ENCODE measurements at places on chromosomes 5 and 9.
A peak's percentile ranks its signal among the peaks of the same experiment; 100 is the strongest.

- peak; percentile 25 for DNase-seq
Observed at GRCh38 chr5:157219491-157220271, 39.0 kb downstream of the ITK start.

- DNase-seq = no peak
Observed at GRCh38 chr9:69965416-69966145, 78.1 kb upstream of the MAMDC2 start.

DNA sequence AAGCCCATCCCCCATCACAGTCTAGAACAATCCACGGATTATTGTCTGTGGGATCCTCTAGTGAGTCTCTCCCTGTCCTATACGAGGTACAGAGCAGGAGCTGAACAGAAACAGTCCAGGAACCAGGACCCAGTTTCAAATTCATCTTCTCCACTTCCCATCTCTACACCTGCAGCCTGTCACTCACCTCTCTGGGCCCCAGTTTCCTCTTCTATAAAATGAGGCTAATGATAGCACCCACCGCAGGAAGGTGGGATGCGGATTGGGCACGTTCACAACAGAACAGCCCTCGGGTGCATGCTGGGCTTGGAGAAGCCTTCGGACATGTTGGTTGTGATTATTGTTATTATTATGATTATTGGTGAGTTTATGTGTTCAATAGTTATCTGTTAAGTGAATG lies 78.5 kb downstream of the ANKRD33B start:
- no peak for DNase-seq

- no peak for DNase-seq
Observed at GRCh38 chr5:125882061-125882460, 541.1 kb upstream of the GRAMD2B start.

- DNase-seq = no peak
Observed at GRCh38 chr5:2250365-2250950, 367.7 kb upstream of the IRX4 start.

GRCh38 chr5:161342886-161343285 lies 203.6 kb downstream of the GABRB2 start:
- DNase-seq = no peak
